ENCODE measurements at places on chromosomes 5 and 9. TPM values are rescaled to one million over a fixed set of nuclear protein-coding genes. Genes with fewer than 3 reads are reported as not detected.

The CDKN2A gene
- polyA plus RNA-seq: 9.4 TPM

The SLU7 gene
- polyA plus RNA-seq: 58.4 TPM

The EGR1 gene
- polyA plus RNA-seq: 61.5 TPM

The LCN15 gene
- polyA plus RNA-seq: not detected

The INSL4 gene
- not detected for polyA plus RNA-seq

- no peak for DNase-seq
Observed at GRCh38 chr5:53924392-53924791, 364.0 kb downstream of the NDUFS4 start.

- DNase-seq: no peak
Observed at GRCh38 chr5:135880278-135880677, 15.4 kb downstream of the IL9 start.

DNA sequence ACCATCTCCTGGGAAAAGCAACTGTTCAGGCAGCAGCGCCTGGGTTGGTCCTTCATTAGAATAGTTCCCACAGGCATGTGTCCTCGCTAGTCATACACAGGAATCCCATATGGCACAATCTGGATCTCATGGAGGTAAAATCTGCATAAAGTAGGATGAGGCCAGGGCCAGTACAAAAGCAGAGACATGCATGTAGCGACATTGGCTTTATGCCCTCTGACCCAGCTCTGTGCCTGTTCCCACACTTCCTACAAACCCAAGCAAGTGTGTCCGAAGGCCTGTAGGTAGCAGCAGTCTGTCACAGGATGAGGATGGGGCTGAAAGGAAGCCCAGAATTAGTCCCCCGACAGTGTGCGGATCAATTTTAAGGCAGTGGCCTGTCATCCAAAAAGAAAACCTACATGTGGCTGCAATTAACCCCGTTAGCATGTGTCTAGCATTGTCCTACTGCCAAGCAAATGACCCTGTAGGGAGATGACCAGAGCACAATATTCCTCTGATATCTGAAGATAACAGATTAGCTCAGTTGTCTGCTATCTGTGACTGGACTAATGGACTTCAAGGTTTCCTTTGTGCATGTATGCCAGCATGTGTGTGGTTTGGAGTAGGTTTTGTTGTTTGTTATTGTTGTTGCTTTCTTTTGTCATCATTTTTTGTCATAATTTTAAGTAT is 178.8 kb downstream of the TMEM161B start:
- DNase-seq: no peak

DNA sequence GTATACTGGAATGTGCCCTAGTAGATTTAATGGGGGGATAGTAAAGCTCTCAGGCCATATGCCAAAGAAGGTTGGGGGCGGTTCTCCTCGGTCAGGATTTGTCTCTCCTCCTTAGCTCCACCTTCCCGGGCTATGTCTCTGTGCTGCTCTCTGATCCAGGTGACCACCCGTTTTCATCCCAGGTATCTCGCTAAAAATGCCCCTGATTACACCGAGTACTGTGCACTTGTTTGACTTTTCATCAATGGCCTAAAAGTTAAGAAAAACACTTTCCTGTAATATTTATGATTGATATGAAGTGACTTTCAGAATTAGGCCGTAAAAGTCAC is 724 bp downstream of the NDUFS6 start:
- no peak for DNase-seq

DNA sequence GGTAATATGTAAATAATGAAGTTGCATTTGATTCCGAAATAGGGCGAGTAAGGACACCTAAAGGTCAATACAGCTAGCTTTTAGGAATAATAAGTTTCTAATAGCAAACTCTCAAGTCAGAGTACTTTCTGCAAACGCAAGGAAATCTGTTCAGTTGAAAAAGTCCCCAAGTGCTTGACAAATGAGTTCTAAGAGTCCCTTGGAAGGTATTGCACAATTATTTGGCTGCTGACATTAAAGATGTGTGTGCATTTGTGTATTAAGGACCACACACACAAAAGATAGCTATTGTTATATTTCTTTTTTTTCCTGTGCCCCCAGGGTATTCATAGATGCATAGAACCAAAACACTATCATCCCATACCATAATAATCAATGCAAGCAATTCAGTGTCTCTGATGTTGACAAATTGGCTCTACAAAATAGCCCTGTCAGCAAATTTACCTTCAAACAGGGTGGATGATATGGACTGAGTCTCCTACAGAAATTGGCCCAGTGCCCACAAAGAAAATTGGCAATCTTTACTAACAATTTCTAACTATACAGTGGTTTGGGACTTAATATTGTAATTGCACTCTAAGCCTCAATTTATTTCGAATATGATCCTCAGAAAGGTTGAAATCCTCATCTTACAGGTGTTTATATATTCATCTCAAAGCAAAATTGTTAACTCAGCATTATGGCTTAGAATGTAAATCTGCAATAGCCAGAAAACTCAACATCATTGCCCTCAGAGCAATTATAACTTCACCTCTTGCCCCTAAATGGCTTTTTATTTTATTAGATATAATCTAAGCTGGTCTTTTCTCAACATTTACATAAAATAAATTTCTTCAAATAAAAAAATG is 827.2 kb downstream of the MAT2B start:
- no peak for DNase-seq

DNA sequence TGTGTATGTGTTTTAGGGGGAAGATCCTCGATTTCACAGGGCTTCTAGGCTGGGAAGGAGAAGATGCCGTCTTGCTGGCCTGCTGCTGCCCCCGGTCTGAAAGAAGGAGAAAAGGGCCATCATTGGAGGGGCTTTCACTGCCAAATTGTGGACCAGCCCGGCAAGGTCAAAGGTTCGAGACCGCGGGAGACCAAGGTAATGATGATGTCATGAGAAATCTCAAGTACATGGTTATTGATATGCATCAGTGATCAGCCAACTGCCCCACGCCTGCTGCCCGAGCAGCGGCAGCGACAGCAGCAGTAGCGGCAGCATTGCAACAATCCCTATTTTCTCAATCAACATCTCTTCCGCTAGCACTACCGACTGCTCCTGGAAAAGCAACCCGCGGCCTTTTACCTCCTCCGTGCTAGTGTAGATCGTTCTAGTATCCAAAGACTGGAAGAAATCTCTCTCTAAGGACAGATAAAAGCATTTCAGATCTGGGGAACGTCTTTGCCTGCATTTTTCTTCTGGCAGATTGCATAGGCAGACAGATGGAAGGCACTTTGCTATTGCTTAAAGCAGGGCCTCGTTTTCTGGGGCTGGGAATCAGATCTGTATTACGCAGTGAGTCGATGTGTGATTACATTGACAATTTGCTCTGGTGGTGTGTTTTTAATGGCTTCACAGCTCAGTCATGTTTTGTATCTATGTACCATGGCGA is 215.3 kb downstream of the MEF2C start:
- DNase-seq: no peak

GRCh38 chr5:156477196-156477595 is 150.2 kb downstream of the SGCD start:
- DNase-seq: no peak

GRCh38 chr9:87481890-87482855 is 15.5 kb upstream of the DAPK1 start:
- DNase-seq: no peak

- DNase-seq: no peak
Observed at GRCh38 chr9:130142641-130143040, 29.6 kb upstream of the NCS1 start.

DNA sequence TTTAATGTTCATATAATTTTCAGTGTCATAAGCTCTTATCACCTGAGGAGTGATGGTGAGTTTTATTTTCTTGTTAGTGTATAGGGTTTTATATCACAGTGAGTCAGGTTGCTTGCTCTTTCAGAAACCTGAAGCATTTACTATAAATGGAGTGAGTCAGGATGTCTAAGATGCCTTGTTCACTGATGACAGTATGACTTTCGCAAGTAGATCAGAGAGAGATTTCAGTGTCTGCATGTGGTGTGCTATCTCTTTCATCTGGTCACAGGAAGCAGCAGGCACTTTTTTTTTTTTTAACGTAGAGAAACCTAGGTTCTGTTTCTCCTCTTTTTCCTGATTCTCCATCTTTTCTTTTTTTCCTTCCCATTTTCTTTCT is 237.1 kb downstream of the DMRTA1 start:
- DNase-seq: no peak

GRCh38 chr5:173812811-173813550 is 75.2 kb upstream of the CPEB4 start:
- no peak for DNase-seq

DNA sequence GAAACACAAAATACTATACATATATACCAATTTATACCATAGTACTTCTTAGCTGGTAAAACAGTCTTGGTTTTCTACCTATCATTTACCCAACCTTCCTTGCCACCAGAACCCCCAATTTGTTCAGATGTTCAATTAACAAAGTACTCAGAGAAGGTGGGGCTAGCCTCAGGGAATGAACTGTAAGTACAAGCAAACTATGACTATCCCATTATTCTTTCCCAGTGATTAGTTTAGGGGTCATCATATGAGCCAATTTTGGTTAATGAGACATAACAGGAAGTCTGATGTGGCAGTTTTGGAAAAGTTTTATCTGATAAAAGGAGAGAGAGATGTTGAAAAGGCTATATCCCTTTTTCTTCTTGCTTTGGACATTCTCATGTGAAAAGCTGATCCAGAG is 125.8 kb downstream of the DTWD2 start:
- no peak for DNase-seq

DNA sequence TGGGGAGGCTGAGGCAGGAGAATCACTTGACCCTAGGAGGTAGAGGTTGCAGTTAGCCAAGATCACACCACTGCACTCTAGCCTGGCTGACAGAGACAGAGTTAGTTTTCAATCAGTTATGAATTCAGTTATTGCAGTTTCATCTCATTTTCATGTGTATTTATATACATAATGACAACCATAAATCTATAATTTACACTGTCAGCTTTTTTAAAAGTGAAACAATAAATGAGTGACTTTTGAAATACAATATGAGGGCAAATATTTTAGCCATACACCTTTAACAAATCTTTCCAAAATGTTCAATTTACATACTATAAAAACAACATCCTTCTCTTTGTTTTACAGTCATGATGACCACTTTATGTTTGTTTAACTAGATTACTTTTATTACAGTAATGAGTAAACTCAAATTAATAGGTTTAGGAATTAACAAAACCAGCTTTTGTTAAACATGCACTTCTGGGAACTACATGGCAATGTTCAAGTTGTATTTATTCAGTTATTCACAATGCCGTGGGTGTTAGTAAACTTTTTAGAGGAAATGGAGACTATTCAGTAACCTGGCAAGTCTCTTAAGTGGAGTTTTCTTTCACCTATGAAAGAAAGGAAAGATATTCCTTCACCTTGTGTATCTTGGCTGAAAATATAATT is 12.7 kb downstream of the TYRP1 start:
- DNase-seq: no peak

DNA sequence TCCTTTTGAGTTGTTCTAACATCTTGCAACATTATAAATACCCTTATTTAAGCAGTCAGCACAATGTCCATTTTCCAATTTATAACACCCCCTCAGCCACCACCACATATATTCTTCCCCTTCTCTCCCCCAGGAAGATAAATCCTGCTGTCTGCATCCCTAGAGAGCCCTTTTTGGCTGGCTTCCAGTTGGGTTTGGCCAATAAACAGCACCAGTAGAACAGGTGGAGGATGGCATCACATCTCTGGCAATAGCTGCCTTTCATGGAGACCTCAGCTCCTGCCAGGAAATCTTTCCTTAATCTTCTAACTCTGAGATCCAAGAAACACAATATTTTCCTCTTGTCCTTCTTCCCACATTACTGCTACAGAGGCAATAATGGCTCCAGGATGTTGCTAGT is 53.7 kb downstream of the TRIM36 start:
- DNase-seq: no peak

DNA sequence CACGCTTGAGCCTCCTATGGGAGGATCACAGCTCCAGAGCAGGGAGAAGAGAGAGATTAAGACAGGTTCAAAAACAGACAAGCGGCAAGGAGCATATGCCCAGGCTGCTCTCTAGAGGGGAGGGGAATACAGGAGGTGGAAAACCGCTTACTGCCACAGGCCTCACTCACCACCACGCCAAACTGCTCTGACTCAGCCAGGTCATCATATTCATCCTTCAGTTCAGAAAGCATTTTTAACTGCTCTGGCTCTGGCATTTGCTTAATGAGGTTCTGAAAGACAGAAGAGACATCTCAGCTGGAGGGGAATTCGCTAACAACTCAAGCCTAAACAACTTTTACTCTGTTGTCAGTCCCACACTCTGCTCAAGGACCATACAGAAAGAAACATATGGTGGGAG is 40.1 kb downstream of the PCDHGC5 start:
- DNase-seq: no peak
